ENCODE measurements at places on chromosomes 3 and 15.

GRCh38 chr3:152491922-152492321, 223.2 kb downstream of the MBNL1 start:
- DNase-seq: no peak

DNA sequence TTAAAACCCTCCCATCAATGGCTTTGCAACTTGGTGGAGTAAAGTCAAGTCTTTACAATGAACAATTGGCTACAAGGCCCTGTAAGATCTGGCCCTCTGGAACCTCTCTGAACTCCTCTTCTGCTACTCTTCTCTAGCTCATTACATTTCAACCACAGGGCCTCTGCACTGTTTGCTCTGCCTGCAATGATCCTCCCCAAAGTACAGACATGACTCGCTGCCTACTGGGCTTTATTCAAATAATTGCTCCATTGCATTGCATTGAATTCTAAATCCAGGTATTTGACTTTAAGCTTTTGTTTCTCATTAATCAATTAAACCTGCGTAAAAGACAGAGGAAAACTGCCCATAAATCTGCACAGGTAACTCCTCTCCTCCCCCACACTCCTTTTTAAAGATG, 96.7 kb downstream of the CD47 start:
- no peak for DNase-seq

GRCh38 chr3:90241481-90241880, 1134.1 kb downstream of the EPHA3 start:
- no peak for DNase-seq

DNA sequence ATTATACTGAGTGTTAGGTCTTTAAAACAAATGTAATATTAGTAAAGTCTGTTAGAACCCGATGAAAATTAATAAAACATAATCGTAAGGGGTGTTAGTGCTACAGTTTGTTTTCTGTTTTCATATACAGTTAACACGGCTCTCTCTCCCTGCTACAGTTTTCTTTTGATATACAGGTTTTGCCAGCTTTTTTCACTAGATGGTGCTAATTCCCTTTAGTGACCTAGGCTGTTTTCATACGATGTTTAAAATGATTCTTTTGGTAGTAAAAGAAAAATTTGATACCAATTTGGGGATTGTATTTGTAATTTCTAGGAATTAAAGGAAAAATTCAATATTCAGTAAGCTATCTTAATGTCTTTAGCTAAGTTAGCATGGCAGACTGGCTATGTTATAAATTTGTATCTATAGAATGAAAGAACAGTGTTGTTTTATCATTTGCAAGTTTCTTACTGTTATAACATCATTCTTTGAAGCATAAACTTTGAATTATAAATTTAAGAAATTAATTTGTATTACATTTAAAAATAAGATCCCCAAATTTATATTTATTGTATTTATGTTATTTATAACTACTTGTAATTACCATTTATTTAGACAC, 11.5 kb downstream of the APH1B start:
- DNase-seq: no peak

- DNase-seq: no peak
Observed at GRCh38 chr15:54820098-54820497, 376.6 kb downstream of the RSL24D1 start.
